ENCODE measurements at places on chromosomes 7 and 10.

- DNase-seq, result no peak
- no peaks in the 10 kb centered on the region for H3K4me1 ChIP-seq
- no peaks in the 10 kb centered on the region for H3K27me3 ChIP-seq
- H3K4me3 ChIP-seq, result no peak overlapping the region
- H3K27ac ChIP-seq, result no peak overlapping the region
- H3K36me3 ChIP-seq, result no peaks in the 10 kb centered on the region
Measured at GRCh38 chr10:93319096-93319495, 163.0 kb downstream of the MYOF start.

DNA sequence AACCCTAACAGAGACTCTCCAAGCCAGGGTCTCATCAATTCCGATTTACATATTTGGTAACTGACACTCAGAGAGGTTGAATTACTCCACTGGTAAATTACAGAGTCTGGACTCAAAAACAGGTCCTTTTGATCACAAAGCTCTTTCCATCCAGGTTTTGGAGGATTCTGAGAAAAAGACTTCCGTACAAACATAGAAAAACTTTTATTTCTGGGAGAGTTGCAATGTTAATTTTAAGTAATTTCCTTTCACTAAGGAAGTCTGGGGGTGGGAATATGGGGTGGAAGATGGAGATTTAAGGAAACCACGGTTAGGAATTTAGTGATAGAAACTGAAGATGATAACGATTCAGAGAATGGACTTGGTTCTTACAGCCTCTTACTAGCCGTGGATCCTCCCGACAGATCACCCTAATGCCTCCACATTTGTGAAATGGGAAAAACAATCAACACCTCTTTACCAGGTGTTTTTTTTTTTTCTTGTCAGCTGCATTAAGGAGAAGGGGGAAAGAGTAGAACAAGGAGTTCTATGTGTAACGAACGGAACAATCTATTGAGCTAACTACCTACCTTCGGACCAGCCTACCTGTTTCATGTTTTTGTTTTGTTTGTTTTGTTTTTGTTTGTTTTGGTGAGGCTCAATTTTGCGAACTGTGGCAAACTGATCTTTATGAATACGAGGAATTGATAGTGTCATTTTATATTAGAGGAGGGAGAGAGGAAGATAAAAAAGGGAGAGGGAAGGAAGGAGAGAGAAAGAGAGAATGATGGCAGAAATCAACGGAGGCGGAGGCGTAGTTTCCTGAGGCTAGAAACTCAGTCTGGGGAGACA lies 1.7 kb upstream of the RBM20 start:
- H3K27me3 ChIP-seq, result peaks cover 22% of the 10 kb centered on the region
- no peak overlapping the region for H3K4me3 ChIP-seq
- no peak for DNase-seq
- no peak overlapping the region for H3K27ac ChIP-seq

DNA sequence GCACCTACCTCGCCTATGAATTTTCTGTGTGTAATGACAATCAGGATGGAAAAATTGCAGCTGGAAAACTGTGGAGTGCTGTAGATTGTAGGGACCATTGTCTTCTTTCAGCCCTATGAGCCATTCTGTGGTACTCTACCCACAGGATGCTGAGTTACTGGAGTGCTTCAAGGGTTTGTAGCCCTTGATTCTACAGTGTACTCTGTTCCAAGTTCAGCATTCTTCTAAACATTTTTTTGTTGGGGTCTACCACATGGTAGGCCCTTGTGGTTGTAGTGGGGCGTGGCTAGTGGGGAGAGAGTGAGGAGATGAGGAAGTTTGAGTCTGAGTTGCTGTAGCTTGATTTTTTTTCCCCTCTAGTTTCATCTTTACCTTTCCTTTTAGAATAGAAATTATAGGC lies 33.5 kb downstream of the REEP3 start:
- no peaks in the 10 kb centered on the region for H3K36me3 ChIP-seq
- DNase-seq, result peak; percentile 84
- no peak overlapping the region for H3K4me3 ChIP-seq
- H3K27ac ChIP-seq, result no peak overlapping the region
- peaks cover 12% of the 10 kb centered on the region for H3K4me1 ChIP-seq

GRCh38 chr10:119112056-119112455 lies 8.1 kb downstream of the DENND10 start:
- no peak overlapping the region for H3K27ac ChIP-seq
- no peak for DNase-seq
- H3K36me3 ChIP-seq, result peaks cover 10% of the 10 kb centered on the region
- H3K4me1 ChIP-seq, result no peaks in the 10 kb centered on the region
- H3K27me3 ChIP-seq, result no peaks in the 10 kb centered on the region

- DNase-seq, result no peak
- H3K4me3 ChIP-seq, result no peak overlapping the region
- no peak overlapping the region for H3K27ac ChIP-seq
Measured at GRCh38 chr10:51397695-51398094, 301.7 kb downstream of the CSTF2T start.

DNA sequence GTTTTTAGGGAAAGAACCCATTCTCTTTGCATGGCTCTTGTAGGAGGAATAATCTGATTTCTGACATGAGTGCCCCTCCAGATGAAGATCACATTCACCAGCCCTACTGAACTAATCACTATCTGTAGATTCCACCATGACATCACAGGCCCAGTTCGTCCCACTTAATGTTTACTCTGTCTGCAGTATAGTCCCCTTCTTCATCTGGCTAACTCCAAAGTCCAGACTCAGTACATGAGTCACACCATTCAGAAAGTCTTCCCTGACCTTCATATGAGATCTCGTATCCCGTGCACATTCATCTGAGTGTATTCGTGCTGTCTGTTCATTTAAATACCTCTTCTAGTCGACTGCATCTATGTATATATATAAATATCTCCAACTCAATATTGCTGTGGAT lies 366.5 kb upstream of the AKR1E2 start:
- no peak overlapping the region for H3K4me3 ChIP-seq
- no peak overlapping the region for H3K27ac ChIP-seq
- no peaks in the 10 kb centered on the region for H3K36me3 ChIP-seq

GRCh38 chr7:100613412-100614175 lies 1.3 kb downstream of the MOSPD3 start:
- H3K4me1 ChIP-seq, result peaks cover 19% of the 10 kb centered on the region
- H3K4me3 ChIP-seq, result peak overlapping the region; percentile 99
- no peaks in the 10 kb centered on the region for H3K36me3 ChIP-seq
- H3K27ac ChIP-seq, result no peak overlapping the region
- no peaks in the 10 kb centered on the region for H3K27me3 ChIP-seq

DNA sequence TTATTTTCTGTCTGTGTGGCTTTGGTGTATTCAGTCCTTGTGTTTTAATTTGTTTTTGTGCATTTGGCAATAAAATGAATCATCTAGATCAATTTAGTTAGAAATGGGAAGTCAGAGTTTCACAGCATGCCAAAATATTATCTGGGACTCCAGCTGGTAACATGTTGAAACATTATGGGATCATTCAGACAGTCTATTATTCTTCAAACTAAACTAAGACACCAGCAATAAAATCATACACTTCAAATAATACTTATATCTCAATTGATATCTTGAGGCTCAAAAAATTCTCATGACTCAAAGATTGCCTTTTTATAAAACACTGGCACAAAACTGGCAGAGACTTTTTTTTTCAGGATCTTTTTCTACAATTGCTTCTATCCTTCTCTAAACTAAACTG lies 5.8 kb upstream of the RP9 start:
- no peak overlapping the region for H3K27ac ChIP-seq
- no peak overlapping the region for H3K4me3 ChIP-seq
- no peaks in the 10 kb centered on the region for H3K4me1 ChIP-seq
- no peaks in the 10 kb centered on the region for H3K27me3 ChIP-seq
- no peak for DNase-seq

DNA sequence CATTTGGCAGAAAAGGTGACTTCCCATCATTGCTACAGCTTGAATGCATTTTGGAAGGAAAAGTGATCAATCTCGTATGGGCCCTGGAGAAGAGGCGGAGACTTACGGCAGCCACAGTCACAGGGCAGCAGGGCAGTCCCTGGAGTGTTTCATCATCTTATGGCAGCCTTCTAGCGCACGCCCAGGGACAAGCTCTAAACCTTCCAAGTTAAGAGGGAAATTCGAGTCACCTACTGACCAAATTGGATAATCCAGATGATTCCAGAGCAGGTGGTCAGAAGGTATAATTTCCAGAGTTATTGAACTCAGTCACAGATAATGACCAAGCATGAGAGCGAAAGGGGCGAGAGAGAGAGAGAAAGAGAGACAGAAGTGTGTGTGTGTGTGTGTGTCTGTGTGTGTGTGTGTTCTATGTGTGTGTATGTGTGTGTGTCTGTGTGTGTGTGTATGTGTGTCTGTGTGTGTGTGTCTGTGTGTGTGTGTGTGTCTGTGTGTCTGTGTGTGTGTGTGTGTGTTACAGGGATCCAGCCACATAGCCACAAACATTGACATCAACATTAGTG lies 123.7 kb upstream of the ADAM12 start:
- H3K4me1 ChIP-seq, result no peaks in the 10 kb centered on the region
- no peak overlapping the region for H3K4me3 ChIP-seq
- H3K36me3 ChIP-seq, result no peaks in the 10 kb centered on the region
- no peak for DNase-seq
- no peak overlapping the region for H3K27ac ChIP-seq

DNA sequence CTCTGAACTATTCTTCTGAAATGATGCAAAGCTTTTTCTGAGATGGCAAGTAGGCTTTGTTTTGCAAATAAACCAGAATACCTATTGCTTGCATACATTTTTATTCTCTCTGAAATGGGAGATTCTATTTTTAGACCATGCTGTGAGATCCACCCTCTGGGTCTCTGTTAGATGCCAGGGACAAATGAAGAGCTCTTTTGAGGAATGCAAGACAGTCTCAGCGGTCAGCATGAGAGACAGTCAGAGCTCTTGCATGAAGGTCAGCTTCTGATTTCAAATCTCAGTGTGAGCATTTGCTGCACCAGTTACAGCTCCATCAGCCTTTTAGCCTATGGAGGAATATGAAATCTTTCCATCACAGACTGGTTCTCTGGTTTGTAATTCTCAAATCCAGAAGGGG lies 429.9 kb upstream of the KLF6 start:
- no peaks in the 10 kb centered on the region for H3K27me3 ChIP-seq
- H3K36me3 ChIP-seq, result no peaks in the 10 kb centered on the region
- no peak overlapping the region for H3K27ac ChIP-seq
- DNase-seq, result no peak
- H3K4me3 ChIP-seq, result no peak overlapping the region
- H3K4me1 ChIP-seq, result no peaks in the 10 kb centered on the region

DNA sequence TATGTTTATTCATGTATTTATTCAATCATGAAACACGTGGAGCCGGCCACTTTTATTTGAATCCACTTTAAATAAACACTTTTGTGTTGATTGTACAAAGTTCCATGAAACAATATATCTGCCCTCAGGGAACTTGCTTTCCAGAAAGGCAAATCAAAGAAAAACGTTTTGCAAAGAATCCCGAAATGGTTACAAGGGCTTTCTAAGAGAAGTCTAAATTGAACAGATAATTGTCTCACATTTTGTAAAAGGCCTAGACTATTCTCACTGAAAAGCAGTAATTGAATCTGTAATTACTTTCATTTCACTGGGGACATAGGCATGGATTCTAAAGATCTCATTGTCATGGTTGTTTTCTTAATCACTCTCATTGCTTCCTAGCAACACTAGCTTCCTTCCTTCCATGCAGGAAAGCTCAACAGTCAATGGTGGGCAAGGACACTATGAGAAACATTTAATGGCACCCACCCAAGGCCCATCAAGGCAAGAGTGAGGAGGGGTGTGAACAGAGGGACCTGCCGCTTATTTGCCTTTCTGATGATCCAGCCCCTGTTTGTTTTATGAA lies 622.4 kb upstream of the C7orf33 start:
- H3K4me1 ChIP-seq, result no peaks in the 10 kb centered on the region
- no peak for DNase-seq
- H3K27ac ChIP-seq, result no peak overlapping the region
- no peaks in the 10 kb centered on the region for H3K36me3 ChIP-seq
- H3K27me3 ChIP-seq, result no peaks in the 10 kb centered on the region
- H3K4me3 ChIP-seq, result no peak overlapping the region

DNA sequence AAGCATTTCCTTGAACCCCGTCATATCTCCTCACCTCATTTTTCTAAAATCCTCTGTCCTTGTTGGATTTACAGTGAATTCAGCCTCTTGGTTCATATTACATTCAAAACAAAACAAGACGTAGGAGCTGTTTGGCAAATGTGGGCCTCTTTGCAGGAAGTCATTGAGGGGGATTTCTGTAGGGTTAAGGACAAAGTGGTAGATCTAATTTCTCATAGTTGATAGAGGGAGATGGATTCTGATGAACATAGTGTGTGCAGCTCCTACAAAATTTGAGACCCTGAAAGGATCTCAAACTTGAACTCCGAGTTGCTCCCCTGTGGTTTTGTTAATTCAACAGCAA lies 682 bp downstream of the TBXAS1 start:
- H3K27ac ChIP-seq, result peak overlapping the region; percentile 29
- H3K4me3 ChIP-seq, result no peak overlapping the region
- DNase-seq, result no peak
- H3K27me3 ChIP-seq, result no peaks in the 10 kb centered on the region

DNA sequence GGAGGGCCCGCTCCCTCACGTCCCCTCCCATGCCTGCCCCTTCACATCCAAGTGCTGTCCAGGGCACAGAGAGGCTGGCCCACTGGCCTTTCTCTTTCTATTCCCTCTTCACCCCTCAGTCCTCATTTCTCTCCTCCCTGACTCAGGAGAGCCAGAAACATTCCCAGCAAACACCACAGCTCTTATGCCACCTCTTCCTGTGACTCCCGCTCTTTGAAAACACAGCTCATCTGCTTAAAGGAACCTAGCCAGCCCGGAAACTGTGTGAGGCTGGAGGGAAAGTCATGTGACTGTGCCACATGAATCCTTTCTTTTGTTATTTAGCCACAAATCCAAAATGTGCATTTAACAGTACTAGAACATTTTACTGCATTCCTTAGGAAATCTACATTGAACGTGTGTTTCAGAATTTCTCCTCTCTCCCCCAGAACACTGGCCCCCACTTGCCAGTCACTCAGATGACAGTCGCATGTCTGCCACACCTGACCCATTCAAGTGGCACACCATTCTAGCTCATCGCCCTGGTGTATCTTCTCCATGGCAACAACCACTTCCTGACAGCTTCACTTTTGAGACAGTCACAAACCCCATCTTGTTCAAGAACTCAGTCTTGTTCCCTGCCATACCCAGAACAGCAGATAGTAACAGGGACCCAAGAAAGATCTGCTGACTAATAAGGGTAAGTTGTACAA lies 42.8 kb downstream of the GRB10 start:
- H3K4me3 ChIP-seq, result peak overlapping the region; percentile 42
- no peaks in the 10 kb centered on the region for H3K27me3 ChIP-seq
- H3K4me1 ChIP-seq, result peaks cover 22% of the 10 kb centered on the region
- peak overlapping the region; percentile 38 for H3K27ac ChIP-seq
- peak; percentile 52 for DNase-seq
- no peaks in the 10 kb centered on the region for H3K36me3 ChIP-seq

DNA sequence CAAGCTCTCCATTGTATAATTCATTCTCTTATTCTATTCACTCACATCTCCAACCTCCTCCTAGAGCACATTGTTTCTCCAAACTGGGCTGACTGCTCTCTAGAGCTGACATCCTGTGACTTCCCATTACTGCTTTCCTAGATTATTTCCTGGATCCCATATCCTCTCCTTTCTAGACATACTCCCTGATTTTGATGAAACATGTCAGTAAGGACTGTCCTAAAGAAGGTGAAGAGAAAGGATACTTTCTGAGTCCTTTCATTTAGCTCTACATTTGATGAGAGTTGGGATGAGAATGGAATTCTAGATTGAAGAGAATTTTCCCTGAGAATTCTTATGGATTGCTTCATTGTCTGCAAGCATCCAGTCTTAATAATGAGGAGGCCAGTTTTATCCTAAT lies 78.8 kb downstream of the CNNM2 start:
- H3K4me1 ChIP-seq, result peaks cover 12% of the 10 kb centered on the region
- no peaks in the 10 kb centered on the region for H3K27me3 ChIP-seq
- no peak for DNase-seq
- H3K36me3 ChIP-seq, result no peaks in the 10 kb centered on the region
- H3K27ac ChIP-seq, result no peak overlapping the region
- H3K4me3 ChIP-seq, result no peak overlapping the region

Data from CD8-positive, alpha-beta memory T cell (primary cell).